Spinal cord (tissue), 10 donors: ENCODE measurements at places on chromosomes 4 and X. TPM values are rescaled to one million over a fixed set of nuclear protein-coding genes. Genes with fewer than 3 reads are reported as not detected.

The SLC10A3 gene
- total RNA-seq, result 13.9 TPM

The PJA1 gene
- total RNA-seq, result 69.4 TPM

The PCSK1N gene
- total RNA-seq, result 91.4 TPM

The LIN54 gene
- 25.7 TPM for total RNA-seq

GRCh38 chrX:27307546-27307945, 155.6 kb downstream of the PPP4R3C start:
- no peak overlapping the region for H3K4me3 ChIP-seq
- H3K36me3 ChIP-seq, result no peaks in the 10 kb centered on the region
- no peak for DNase-seq
- no peaks in the 10 kb centered on the region for H3K4me1 ChIP-seq
- no peaks in the 10 kb centered on the region for H3K27me3 ChIP-seq

DNA sequence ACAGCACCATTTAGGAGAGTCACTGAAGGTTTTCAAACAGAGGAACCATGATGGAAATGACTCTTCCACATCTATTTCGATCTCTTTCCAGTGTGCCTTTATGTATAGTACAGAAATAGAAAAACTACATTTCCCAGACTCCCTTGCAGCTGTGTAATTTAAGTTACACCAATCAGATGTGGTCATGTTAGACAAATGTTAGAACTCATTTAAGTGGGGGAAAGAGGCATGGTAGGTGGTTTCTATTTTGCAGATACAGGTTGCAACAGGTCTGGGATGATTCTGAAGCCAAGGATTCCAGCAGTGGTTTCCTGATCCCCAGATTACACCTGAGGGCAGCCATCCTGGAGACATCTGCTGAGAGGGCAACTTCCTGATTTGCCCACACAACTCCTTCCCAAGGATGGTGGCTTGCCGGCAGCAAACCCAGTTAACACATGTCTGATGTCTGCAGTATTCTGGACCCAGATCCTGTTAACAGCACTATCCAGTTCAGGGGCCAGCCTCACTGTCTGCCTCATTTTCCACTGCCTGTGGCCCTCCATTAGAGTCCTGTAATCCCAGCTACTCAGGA, 38.7 kb upstream of the PDK3 start:
- peaks cover 6% of the 10 kb centered on the region for H3K27me3 ChIP-seq
- H3K36me3 ChIP-seq, result no peaks in the 10 kb centered on the region
- no peak for DNase-seq
- H3K4me1 ChIP-seq, result no peaks in the 10 kb centered on the region
- no peak overlapping the region for H3K27ac ChIP-seq

- no peaks in the 10 kb centered on the region for H3K36me3 ChIP-seq
- DNase-seq, result no peak
- no peak overlapping the region for H3K4me3 ChIP-seq
- no peaks in the 10 kb centered on the region for H3K4me1 ChIP-seq
- H3K27me3 ChIP-seq, result no peaks in the 10 kb centered on the region
These were observed 91.6 kb downstream of the ARAP2 start for GRCh38 chr4:36152735-36153134.
